ENCODE measurements at places on chromosomes 12 and 14.

DNA sequence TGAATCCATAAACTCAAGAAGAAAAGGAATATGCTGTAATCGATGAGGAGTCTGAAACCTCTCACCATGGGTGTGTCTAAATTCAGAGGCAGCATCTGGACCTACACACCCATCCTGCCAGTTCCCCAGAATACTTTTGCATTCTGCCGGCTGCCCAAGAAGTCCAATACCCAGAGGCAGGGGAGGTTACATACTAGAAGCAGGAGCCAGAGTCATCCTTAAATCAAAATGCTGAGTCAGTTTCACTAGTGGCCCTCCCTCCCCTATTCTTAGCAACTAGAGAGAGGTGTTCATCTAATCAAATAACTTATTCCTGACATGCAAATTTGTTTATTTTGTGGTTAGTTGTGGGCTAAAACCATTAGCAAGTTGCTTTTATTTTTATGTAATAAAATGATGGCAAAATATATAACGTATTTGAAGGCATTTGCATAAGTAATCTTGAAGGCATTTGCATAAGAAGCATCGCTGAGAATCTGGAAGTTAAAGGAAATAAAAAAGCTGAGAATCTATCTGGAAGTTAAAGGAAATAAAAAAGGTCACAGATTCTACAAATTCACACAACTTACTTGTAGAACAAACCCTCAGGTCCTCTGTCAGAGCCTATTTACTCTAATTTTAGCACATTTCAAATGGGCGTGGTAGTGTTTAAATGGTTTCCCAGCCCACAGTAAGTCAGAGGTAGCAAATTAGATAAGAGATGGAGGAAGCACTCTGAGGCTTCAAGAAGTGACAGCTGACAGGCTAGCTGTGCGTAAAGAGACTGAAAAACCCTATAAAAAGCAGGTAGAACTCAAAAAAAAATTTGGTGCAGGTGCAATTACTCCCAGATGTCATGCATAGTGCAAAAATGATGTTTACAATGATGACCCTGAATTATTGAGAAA, 7.8 kb downstream of the BHLHE41 start:
- DNase-seq = peak; percentile 19

DNA sequence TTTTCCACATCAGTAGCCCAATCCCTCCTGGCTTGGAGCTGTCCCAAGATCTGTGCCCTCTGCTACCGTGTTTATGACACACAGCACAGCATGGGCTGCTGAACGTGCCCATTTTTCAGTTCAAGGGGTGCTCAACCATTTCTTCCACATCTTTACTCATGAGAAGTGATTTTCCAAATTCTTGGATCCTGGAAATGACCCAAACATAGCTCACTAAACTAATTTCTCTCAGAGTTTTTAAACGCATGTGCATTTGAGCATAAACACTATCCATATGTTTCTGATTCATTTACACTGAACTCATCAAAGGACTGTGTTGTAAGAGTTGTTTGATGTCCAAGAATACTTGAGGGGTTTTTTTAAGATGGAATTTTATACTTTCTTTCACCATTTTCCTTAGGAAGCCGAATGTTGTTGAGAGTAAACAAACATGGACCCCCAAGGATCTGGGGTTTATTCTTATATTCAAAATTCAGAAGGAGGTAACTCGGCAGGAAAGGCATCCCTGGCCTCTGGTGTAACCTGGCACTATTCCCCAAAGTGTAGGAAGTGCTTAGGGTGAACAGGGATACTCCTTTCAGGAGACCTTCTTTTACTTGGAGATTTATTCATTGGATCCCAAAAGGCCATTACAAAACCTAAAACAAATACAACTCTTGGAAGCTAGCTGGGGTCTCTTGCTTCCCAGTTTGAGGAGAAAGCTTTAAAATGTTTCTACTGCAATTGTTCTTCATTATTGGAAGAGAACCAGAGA, 215.0 kb downstream of the BMP4 start:
- DNase-seq = no peak

GRCh38 chr14:105924951-105925591, 398.7 kb downstream of the TMEM121 start:
- no peak for DNase-seq

- no peak for DNase-seq
Observed at GRCh38 chr12:3252450-3252891, 175.3 kb downstream of the TSPAN9 start.

GRCh38 chr12:65929641-65930040, 105.4 kb downstream of the HMGA2 start:
- DNase-seq = no peak

DNA sequence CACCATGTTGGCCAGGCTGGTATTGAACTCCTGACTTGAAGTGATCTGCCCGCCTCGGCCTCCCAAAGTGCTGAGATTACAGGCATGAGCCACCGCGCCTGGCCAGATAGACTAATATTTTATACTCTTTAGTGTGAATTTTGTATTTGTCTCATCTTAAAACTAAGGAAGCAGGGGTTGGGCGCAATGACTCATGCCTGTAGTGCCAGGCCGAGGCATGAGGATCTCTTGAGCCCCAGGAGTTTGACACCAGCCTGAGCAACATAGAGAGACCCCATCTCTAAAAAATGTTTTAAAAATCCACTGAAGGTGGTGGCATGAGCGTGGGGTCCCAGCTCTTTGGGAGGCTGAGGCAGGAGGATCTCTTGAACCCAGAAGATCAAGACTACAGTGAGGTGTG, 9.0 kb downstream of the DYNC1H1 start:
- no peak for DNase-seq

DNA sequence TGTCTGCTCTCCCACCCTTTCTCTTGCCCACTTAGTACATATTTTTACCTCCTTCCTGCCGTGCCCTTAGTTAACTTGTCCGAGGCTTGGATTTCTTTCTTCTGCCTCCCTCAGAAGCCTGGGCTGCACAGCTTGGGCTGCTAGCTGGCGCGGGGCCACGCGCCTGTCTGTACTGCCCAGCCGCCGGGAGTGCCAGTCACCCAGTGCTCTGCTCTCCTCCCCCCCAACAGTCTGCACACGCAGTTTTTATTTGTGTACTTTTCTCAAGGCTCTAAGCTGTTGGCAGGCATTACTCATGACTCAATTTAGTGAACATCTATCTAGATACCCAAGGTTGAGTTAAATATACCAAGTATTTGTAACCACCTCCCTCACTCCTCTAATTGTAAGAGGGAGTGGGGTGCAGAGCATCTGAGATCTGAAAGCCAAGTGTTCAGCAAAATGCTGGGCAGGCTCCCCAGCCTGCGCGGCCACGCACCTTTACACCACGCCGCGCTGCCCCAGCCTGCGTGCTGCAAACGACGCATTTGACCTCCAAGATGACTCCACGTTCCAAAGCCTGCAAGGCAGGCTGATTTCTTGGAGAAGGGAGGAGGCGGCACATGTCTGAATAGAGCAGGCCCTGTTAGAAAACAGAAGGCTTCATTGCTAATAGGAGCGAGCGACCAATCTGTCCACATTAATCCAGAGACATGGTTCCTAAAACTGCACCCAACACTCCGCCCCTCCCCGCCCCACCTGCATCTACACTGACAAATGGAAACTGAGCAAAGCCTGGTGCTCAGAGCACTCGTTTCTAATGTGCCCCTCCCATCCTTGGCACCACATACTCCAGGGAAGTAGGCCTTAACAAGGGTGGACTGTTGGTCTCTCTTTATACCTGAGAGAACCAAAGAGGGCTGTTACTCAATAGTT, 18.2 kb upstream of the CACNA2D4 start:
- DNase-seq = peak; percentile 57

DNA sequence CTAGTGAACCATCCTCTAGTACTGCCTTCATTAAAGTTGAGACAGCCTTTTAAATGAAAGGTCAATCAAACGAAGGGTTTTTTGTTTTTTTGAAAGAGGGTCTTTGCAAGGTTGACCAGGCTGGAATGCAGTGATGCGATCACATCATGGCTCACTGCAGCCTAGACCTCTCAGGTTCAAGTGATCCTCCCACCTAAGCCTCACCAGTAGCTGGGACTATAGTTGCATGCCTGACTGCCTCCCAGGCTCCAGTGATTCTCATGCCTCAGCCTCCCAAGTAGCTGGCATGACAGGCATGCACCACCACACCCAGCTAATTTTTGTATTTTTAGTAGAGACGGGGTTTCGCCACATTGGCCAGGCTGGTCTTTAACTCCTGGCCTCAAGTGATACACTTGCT, 114.6 kb upstream of the SINHCAF start:
- DNase-seq = no peak

GRCh38 chr14:73369428-73369827, 88.9 kb downstream of the NUMB start:
- no peak for DNase-seq

DNA sequence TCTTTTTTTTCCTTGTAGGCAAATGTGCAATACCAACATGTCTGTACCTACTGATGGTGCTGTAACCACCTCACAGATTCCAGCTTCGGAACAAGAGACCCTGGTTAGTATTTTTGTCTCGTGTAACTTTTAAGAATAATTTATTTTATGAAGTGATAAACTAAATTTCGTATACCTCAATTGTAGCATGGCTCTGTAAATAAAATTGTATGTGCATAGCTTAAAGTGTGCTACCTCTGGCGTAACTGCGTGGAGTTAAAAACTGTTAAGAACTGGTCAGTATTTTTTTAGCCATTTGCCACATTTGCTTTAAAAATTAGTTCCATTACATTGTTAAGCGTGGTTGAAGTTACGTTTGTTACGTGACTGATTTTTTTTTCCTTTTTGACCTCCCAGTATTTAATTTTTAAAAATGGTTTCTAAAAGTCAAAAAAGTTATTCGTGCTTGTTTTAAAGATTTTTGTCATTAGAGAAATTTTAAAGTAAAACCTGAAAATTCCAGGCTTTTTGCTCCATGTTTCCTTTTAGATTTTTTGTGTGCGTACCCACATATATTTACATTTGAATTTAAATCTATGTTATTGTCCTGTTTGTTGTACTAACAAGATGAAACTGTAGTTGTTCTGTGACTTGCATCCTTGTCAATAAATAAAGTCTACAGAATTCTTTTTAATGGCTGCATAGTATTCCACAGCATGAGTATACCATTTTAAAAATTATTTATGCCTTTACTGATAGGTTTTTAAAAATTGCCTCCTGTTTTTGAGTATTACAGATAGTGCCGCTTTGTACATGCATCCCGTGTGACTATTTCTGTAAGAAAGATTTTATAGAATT, 1.4 kb downstream of the MDM2 start:
- DNase-seq = no peak

DNA sequence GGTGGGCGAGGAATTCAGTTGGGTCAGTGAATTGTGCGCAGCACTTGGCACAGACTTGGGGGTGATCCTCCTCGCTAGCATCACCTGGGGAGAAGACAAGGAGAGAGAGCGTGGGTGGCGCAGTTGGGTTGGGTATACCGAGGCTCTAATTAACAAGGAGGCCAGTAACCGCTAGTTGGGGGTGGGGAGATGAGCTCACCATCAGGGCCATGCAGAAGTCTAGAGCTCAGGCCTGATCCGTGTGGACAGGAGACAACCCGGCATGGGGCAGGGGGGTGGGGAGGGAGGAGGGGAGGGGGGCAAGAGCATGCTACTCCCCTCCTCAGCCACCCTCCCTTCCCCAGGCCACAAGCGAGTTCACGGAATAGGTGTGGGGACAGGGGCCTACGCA, 580 bp downstream of the SALL2 start:
- DNase-seq = no peak

GRCh38 chr14:56247495-56248200, 129.4 kb downstream of the PELI2 start:
- peak; percentile 4 for DNase-seq

GRCh38 chr14:50106178-50106577, 10.2 kb downstream of the VCPKMT start:
- DNase-seq = no peak

GRCh38 chr12:6828781-6829535, 751 bp downstream of the P3H3 start:
- no peak for DNase-seq

GRCh38 chr12:53972152-53972702, 699 bp upstream of the HOXC11 start:
- no peak for DNase-seq

GRCh38 chr14:58788655-58789503, 151.1 kb downstream of the DACT1 start:
- DNase-seq = no peak

DNA sequence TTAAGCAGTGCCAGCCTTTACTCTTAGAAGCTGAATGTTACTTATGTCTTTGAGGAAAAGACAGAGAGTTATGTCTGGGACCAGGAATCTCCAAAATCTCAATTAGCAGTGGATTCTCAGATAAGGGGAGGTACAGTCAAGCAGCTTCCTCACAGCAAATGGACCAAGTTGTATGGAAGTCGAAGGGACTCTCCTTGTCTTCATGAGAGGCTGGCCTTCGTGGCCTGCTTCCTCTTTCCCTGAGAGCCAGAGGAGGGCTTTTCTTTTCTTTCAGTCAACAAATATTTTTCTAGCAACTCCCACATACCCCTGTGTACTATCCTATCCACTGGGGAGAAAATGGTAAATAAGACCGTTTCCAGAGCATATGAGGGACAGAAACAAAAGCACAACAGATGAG, 6.6 kb upstream of the WNT5B start:
- no peak for DNase-seq

DNA sequence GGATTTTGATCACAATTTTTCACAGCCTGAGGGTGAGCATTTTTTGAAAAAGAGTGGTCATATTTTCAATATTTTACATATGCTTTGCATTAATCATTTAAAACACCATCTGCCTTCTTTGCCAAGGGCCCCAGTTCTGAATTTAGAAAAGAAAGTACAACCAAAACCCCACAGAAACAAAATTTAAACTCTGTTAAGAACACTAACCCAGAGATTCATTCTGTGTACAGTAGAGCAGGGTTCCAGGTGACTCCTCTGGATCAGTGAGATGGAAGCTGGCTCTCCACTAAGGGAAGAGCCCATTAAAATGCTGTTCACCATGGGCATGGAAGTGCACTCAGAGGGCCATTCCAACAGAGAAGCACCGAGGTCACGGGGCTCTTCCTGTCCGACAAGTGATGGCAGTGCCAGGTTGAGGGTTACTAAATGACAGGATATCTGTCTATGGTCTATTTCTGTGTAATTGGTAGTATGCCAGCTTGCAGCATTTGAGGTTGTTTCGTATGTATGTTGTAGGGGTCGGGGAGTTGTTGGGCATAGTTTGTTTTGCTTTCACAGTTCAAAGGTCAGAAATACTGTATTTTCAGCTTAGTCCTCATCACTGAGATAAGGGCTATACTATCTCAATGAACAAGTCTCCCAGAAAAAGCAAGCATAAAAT, 95.9 kb downstream of the SLC35F4 start:
- DNase-seq = no peak

- no peak for DNase-seq
Observed at GRCh38 chr12:97977870-97978405, 515.3 kb downstream of the RMST start.

DNA sequence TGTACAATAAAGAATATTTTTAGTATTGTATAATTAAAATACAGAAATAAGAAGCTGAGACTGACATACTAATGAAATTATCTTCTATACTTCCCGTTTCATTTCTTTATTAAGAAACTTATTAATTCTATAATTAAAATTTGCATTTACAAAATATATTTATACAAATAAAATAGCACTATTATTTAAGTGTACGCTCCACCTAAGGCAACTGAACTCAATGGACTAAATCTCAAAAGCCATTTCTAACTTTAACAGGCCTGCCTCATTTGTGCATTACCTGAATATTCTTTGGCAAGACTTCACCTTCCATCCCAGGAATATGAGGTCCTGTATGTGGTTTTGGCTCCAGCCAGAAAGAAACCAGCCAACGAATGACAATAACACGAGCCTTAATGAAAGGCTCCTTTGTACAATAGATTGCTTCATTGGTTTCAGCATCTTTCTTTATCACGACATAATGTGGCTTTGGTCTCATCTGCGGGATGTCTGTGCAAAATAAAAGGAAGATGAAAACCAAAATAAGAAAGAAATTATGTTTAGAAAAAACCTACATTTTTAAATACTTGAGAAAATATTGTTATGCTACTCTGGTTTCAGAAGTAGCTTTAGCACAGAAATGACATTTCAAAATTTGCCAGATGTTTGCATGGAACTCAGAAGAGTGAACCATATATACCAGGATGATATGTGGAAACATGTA, 58.7 kb downstream of the RALGAPA1 start:
- DNase-seq = no peak
